ENCODE measurements at places on chromosomes 4 and X.
A peak's percentile ranks its signal among the peaks of the same experiment; 100 is the strongest.

DNA sequence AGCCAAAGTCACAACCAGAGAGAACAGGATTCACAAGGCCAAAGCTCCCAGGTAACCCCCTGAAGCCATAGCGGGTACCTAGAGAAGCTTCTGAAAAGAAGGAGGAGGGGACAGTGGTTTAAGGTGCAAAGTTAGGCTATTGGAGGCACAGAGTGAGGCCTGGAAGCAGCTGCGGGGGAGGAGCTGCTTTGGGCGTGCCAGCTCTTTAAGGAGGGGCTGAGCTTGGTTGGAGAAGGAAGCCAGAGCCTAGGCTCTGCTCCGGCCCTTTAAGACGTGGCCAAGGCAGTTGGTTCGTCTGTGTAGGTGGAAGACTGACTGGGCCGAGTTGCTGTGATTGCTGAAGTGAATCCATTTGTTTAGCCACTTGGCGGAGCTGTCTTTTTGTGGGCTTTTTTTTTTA is 1.5 kb downstream of the KLF8 start:
- peak; percentile 4 for DNase-seq

GRCh38 chr4:702618-703048 is 3.0 kb upstream of the PCGF3 start:
- no peak for DNase-seq

DNA sequence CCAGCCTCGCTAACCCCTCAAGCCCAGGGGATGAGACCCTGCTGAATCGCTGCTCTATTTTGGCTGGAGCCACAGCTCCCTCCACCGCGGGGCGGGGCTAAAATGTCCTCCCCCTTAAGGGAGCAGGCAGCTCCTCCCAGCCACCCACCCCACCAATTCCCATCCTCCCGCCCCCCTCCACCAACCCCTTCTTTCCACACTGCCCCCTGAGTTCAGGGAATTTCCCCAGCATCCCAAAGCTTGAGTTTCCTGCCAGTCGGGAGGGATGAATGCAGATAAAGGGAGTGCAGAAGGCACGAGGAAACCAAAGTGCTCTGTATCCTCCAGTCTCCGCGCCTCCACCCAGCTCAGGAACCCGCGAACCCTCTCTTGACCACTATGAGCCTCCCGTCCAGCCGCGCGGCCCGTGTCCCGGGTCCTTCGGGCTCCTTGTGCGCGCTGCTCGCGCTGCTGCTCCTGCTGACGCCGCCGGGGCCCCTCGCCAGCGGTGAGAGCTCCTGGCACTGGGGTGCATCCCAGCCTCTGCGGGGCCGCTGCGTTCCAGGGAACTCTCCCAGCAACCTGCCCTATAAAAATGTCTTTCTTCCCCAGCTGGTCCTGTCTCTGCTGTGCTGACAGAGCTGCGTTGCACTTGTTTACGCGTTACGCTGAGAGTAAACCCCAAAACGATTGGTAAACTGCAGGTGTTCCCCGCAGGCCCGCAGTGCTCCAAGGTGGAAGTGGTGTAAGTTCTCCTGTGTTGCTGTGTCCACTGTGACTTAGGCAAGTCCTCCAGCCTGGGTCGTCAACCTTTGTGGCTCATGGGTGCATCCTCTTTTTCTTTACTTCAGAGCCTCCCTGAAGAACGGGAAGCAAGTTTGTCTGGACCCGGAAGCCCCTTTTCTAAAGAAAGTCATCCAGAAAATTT is at the start of gene CXCL6:
Gene CXCL6 (plus strand): TSS at position 306 of the 907 bp plus-strand sequence. CDS start 73 bp downstream, at position 379.
- DNase-seq: no peak

DNA sequence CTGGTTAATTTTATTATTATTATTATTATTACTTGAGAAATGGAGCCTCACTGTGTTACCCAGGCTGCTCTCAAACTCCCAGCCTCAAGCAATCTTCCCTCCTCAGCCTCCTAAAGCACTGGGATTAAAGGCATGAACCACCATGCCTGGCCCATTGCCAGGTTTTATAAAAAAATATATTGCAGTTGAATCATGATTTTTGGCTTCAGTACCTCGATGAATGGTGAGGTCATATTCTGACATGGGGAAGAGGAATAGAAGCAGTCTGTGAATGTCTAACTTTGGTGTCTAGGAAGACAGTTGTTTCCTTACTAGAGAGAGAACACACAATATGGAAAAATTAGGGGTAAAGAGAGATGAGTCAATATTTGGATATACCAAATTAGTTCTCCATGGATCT is 32.0 kb downstream of the CCSER1 start:
- no peak for DNase-seq

GRCh38 chr4:148827781-148828180 is 385.6 kb upstream of the NR3C2 start:
- no peak for DNase-seq

GRCh38 chr4:78864405-78865024 is 74.7 kb downstream of the PAQR3 start:
- no peak for DNase-seq

DNA sequence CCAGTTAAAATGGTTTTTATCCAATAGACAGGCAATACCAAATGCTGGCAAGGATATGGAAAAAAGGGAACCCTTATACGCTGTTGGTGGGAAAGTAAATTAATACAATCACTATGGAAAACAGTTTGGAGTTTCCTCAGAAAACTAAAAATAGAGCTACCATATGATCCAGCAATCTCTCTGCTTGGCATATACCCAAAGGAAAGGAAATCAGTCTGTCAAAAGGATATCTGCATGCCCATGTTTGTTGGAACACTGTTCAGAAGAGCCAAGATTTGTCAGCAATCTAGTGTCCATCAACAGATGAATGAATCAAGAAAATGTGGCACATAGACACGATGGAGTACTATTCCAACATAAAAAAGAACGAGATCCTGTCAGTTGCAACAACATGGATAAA is 91.0 kb upstream of the SH3RF1 start:
- no peak for DNase-seq

GRCh38 chr4:92215476-92215875 is 88.3 kb upstream of the GRID2 start:
- DNase-seq: no peak

- DNase-seq: no peak
These were observed 13.9 kb upstream of the PCDH19 start for GRCh38 chrX:100424012-100424411.
